NCI-H510A treated with DMSO at 0.1 percent for 48 hours (cell line): ENCODE measurements at places on chromosomes 3 and 15.

DNA sequence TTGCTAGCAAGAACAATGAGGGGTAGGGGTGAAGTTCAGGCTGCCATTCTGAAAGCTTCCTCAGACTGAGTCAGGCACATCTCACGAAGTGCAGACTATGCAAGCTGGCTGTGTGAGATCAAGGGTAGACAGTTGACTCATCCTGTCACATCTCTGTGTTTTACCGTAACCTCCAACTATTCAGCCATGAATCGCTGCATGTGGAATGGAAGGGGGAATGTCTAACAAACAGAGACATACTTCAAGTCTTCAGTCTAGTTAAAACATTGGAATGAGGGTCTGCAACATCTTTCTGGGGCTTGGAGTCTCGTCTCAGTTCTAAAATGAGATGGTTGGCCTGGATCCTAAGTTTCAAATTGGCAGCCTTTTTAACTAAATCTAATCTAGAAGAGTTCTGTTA lies 25.9 kb downstream of the AGTR1 start:
- DNase-seq: no peak

DNA sequence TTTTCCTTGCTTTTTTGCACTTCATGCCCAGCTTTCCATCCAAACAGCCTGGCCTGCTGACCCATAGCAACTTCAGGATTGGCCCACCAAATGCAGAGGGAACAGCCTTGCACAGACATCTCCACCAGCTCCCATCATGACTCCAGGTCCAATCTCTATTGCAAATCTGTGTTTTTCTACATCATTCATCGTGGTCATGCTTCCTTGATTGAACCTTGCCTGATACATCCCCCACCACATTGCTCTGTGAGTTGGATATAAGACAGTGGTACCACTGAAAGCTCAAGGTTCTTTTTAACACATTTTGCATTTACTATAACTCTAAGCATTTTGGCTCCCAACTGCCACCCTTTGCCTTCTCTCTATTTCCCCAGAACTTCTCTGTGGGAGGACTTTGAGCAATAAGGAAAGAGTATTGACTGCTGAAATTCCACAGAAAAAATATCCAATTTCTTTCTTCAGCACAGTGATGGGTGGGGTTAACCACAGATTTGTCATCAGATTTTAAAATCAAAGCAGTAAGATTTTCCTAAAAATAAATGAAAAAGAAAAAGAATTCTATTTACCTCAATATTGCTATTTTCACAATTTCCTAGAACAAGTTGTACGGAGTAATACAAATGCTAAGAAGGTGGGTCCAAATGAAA lies 114.6 kb upstream of the GALNT15 start:
- DNase-seq: no peak

GRCh38 chr3:111236836-111237713 lies 165.5 kb downstream of the NECTIN3 start:
- no peak for DNase-seq

GRCh38 chr3:130242850-130243569 lies 102.5 kb upstream of the COL6A5 start:
- peak; percentile 15 for DNase-seq

DNA sequence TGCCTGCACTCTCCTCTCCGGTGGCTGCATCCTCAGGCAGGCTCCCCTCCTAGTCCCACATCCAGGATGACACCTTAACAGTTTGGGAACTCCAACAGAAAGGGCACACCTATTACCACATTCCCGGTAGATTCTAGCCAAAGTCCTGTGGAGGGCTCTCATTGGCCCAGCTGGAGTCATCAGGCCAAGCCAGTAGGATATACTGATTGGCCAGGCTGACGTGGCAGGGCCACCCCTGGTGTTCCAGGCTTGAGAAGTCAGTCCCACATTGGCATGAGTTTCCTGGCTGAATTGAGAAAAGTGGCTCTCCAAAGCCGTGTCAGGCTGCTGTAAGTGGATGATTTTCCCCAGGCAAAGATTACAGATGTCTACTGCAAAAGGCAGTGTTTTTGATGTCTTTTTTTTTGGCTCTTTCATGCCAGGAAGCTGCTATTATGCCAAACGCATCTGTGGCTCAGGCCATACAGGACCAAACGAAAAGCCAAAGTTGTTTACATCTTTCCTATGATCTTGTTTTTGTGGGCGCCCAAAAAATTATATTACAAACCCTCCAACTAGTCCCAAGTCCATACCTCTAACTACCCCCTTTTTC lies 6.6 kb upstream of the BLM start:
- DNase-seq: no peak

DNA sequence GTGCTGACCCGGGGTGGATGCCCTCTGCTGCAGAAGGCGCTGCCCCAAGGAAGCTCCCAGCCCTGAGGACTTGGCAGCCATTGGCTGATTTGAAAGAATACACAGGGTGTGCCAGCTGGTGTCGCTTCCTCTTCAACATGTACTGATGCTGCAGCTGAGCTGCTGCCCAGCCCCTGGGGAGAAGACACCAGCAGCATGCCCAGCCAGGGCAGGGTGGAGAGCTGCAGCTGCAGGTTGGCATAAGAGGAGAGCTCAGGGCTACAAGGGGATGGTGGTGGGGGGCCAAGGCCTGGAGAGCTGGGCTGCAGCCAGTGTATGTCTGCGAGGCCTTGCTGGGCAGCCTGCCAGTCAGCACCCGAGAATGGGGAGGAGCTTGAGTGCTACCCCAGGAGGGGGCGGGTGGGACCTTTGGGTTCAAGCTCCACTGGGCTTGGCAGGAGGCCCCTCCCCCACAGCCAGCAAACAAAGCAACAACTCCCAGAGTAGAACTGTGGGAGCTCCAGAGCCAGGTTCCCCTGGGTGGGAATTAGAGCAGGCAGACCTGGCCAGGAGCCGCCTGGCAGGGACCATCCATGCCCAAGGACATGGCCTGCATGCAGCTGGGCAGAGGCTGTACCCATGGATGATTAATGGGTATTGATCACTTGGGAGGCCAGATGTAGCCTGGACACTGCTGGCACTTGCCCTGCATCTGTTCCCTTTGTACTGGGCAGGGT lies 9.2 kb upstream of the SEMA4B start:
- DNase-seq: peak; percentile 95

GRCh38 chr3:174483254-174483653 lies 375.9 kb upstream of the NAALADL2 start:
- no peak for DNase-seq

GRCh38 chr3:46130631-46131310 lies 77.3 kb downstream of the CCR1 start:
- DNase-seq: no peak
